T follicular helper cell (primary cell): ENCODE measurements at places on chromosomes 4 and X.

- no peak for DNase-seq
Observed at GRCh38 chrX:39874202-39874816, 223.4 kb downstream of the BCOR start.

DNA sequence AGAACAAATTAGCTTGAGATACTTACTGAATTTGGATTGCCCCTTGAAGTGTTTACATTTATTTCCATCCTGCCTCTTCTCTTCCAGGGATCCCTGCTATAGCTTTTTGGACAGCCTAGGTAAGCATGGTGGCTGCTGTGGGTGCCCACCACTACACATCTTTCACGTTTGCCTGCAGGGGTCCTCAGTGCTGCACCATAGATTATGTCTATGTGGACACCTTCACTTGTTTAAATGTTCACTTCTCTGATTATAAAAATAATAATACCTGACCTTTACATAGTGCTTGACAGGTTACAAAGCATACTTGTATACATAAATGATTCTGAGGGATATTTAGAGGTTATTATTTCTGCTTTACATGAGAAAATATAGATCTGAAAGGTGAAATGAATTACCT, 67.9 kb upstream of the SLC4A4 start:
- no peak for DNase-seq

GRCh38 chr4:110207233-110207632, 8.8 kb upstream of the ELOVL6 start:
- DNase-seq: no peak

- DNase-seq: no peak
Observed at GRCh38 chr4:158169506-158169905, 3.3 kb downstream of the GASK1B start.

DNA sequence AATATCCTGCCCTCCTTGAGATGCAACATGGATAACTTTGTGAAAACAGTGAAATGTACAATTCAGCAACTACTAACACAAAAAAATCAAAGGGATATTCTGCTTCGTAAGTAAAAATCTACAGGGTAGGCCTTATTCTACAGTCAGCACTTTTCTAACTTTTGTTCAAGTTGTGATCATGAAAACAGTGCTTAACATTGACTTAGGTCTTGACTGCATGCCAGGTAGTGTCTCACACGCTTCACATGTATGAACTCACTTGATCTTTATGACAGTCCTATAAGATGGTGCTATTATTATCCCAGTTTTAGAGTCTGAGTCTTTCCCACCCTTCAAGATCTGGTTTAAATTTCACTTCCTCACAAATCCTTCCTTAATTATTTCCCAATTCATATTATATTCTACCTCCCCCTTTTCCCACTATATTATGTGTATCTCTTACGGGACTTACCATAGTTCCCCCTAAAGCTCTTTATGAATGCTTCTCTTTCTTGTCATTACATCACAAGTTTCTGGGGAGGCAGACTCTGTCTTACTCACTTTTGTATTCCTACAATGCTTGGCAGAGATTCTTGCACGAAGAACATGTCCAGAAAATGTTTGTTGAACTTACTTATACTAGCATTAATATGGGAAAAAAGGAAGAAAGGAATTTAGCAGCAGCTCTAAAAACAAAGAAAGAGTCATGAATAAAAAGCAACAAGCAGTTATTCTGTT, 179.8 kb downstream of the SCFD2 start:
- no peak for DNase-seq

DNA sequence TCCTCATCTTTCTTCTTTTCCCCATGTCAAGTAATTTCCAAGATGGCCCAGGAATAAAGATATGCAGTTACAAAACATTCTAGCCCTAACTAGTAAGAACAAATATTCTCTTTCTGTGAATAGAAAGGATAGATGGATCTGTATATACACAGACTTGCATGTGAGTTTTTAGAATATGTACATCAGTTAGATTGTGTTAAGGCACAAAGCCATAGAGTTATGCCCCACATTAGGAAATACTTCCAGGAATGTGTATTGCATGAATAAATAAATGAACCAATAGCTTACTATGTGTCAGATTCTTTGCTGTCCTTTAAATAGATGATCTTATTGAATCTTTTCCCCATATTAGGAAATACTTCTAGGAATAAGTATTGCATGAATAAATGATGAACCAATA, 46.0 kb upstream of the TMPRSS11E start:
- DNase-seq: no peak
